ENCODE measurements at places on chromosomes 16 and 17.

DNA sequence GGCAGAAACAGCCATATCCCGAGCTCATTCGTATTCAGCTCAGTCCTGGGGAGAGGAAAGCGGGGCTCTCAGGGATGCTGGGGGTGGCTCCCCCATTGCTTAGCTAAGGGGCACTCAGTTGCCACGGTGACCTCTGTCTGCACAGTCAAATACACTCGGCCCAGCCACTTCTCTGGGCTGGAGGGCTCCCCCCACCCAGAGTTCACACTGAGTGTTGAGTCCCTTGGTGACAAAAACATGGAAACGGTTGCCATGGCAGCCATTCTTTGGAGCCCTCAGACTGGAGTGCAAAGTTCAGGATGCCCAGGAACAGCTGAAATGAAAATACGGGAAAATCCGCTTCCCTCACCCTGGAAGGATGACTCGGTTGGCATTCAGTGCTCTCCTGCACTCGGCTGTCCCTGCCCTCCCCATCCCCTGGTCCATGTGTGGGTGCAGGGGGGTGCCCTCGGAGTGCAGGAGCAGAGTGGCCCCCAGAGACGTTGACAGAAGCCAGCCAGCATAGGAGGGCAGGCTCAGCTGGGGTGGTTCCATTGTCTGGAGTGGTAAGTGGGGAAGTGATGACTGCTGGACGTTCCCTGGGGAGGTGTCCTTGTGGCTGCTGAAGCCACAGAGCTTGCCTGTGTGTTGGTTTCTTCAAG is 216.5 kb downstream of the NTN1 start:
- no peak for DNase-seq

DNA sequence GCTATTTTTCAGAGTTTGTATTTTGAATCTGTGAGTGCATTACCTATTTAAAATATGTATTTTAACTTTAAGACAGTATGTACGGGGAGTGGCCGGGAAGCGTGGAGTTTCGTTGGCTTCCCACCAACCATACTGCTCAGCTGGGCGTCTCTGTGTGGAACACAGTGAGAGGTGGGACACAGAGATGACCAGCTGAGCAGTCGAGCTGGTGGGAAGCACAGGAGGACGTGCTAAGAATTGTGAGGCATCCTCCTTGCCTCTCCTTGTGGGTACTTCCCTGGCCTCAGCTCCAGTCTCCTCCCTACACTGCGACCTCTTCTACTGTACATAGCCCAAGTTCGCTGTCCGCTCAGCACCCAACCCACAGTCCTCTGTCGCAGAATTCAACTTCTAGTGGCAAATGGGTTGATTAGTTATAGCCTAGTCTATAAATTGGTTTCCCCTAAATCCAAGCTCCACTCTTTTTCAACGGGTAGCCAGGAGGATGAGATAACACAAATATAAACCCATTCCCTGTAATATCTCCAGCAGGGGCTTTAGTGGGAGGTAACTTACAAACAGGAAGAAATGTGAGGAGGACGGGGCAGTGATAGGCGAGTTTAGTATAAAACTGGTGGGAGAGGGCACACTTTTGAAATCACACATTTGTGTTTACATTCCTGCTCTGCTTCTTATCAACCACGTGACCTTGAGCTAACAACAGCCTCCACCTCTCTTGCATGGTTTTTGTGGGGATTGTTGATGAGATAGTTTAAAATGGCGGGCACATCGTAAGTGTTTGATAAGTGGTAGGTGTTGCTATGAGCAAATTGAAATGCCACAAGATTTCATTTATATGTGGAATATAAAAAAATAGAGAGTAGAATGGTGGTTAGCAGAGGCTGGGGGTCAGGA is 211.9 kb upstream of the HS3ST3A1 start:
- no peak for DNase-seq

- no peak for DNase-seq
These were observed 97.2 kb upstream of the GSE1 start for GRCh38 chr16:85515830-85516397.

DNA sequence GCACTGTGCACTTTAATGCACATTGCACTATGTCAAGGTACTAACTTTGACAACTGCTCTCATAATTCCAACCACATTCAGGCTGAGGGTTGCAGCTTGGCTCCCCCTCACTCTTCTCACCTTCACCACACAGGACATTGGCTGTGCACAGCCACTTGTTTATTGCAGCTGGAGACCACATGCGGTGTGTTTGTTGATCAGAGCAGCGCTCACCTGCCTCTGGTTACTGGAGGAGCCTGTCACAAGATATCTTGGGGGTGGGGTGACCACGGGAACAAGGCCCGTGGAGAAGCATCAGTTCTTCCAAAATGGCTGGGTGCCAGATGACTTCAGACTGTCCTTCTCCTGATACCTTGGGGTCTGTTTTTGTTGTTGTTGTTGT is 10.6 kb upstream of the CCL5 start:
- no peak for DNase-seq

DNA sequence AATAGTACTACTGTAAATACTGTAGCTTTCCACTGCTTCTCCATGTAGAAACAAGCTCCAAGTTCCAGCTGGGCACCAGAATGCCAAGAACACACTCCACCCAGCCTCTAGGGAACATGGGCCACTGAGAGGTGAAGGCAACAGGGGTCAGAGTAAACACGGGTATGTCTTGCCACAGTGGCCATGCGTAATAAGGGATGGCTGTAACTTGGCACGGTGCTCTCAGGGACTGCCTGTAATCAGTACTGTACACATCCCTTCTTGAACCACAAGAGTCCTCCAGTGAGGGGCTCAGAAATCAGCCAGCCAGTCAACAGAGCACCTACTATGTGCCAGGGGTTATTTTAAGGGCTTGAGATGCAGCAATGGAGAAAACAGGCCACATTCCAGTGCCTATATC is 10.8 kb downstream of the LRRC59 start:
- DNase-seq = no peak

GRCh38 chr17:39704821-39705551 is 5.1 kb downstream of the ERBB2 start:
- DNase-seq = no peak

GRCh38 chr16:24516900-24517669 is 22.3 kb upstream of the RBBP6 start:
- no peak for DNase-seq

- DNase-seq = no peak
These were observed 317.0 kb downstream of the MAF start for GRCh38 chr16:79283578-79283977.

Data from cortex of kidney (tissue), 1 donor.